ENCODE measurements at places on chromosomes 7 and 10.

GRCh38 chr10:75293446-75293820, 57.7 kb upstream of the COMTD1 start:
- no peak for DNase-seq

- DNase-seq, result no peak
These were observed 84.1 kb downstream of the PTPRE start for GRCh38 chr10:127990846-127991542.

GRCh38 chr7:142789441-142789840, 18.7 kb downstream of the PRSS2 start:
- DNase-seq, result no peak

DNA sequence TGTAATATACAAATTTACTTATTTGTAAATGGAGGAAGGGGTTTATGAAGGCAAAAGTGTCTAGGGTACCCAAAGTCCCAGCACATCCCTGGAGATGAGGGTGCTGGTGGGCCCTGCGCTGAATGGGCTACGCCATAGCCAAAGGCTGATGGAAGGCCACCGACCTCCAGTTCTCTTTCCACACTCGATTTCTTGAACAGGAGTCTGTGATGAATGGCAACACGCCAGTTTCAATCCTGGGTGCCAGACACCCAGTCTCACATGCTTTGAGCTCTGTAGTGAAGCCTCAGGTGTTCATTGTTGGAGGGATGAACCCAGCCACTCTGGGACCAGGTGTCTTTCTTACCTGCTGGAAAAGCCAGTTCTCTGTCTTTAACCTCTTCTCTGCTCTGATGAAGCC, 752 bp downstream of the LRMDA start:
- no peak for DNase-seq

DNA sequence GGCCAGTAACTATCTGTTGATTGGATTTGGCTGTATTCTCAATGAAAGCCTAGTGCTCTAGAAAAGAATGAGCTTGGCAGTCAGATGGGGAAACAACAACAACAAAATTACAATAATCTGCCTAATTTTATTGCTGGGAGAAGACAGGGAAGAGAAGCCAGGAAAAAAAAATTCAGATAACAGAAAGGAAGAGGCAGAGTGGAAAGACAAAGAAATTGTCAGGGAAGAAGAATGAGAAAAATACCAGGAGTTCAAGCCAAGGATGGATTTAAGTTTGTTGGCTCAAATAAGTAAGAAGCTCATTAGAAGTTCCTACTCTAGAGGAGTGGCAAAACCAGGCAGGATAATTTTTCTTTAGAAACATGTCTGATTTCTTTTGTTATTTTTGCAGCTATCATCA, 45.9 kb upstream of the PRKG1 start:
- DNase-seq, result no peak

- peak; percentile 39 for DNase-seq
These were observed 12.1 kb downstream of the ABCA13 start for GRCh38 chr7:48183370-48183743.

DNA sequence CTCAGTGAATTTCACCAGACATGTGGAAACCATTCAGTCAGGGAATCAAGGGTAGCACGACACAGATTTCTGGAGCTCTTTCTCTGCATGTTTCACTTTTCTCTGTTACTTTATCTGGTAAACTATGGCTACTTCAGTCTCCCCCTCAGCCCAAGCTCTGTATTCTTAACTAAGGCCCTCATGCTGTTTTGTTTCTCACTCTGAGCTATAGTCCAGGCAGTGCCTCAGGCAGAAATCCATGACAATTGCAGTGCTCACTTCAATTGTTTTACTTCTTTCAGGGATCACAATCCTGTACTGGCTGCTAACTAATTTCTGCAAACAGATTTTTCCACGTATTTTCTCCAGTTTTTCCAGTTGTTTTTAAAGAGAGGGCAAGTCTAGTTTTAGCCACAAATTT, 1599.9 kb upstream of the LRRTM3 start:
- no peak for DNase-seq

DNA sequence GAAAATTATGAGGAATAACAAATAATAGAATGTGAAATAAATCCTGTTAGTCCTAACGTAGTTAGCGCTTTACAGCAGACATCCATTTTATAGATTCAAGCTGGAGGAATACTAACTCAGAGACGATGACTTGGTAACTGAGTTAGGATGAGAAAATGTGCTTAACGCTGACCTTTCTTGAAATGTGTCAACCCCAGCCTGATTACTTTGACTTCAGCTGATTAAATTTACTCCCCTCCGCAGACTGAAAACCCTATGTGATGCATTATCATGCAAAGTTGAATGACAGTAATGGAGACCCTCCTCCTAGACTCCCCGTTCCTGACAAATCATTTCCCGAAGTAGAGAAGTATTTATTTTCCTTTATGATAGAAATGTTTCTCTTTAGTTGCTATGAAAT, 54.5 kb downstream of the WDFY4 start:
- DNase-seq, result no peak

- DNase-seq, result no peak
These were observed 306.5 kb upstream of the NFE2L3 start for GRCh38 chr7:25845464-25845863.

DNA sequence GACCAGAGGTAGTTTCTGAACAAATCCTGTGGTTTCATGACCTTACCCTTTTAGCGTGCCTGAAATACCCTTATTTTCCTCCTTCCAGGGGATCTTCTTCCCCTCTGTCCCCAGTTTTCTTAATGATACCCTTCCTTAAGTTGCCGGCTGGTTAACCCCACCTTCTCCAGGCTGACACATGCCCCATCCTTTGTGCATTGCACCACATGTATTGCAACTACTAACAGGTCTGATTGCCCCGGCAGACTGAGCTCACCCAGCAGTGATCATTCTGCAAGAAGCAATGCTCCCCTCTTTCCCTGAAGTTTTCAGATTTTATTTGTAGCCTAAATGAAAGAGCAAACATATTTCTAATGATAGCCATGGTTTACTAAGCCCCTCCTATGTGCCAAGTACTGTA, 108.2 kb downstream of the HIP1 start:
- DNase-seq, result no peak

GRCh38 chr7:3094701-3095445, 51.2 kb upstream of the CARD11 start:
- DNase-seq, result no peak

- no peak for DNase-seq
These were observed 365.8 kb downstream of the BBS9 start for GRCh38 chr7:33495207-33495606.

DNA sequence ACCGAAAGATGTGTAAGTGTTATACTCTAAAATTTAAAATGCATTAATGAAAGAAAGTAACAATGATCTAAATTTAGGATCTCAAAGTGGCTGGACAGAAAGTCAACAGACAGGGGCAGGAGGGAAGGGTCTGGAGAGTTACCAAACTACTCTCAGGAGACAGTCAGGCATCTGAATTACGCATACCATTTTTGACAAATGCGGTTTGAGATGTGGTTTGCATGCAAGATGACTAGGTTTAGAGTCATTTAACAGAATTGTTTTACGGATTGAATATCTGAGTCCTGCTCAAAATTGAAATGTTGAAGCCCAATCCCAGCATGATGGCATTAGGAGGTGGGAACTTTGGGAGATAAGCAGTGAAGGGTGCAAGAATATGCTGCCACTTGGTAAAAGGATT, 314.1 kb downstream of the WDR11 start:
- no peak for DNase-seq

GRCh38 chr10:132783165-132783939, 2.6 kb downstream of the NKX6-2 start:
- DNase-seq, result no peak

DNA sequence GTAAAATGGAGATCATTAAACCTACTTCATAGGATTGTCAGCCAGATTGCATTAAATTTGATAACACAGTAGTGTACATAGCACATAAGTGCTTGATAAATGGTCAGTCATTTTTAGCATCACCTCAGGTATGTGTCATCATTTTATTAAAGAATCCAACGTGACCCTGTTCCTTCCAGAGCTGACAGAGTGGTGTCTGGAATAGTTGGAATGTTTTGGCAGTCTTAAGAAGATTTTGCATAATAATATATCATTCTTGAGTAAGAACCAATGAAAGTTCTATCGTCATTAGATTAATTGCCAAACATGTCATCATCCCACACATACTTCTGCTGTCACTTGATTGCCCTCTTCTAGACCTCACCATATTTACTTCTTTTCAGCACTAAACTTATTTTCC, 451.4 kb upstream of the POM121L12 start:
- DNase-seq, result no peak

- DNase-seq, result no peak
These were observed 23.7 kb downstream of the CDK13 start for GRCh38 chr7:39973801-39974200.

DNA sequence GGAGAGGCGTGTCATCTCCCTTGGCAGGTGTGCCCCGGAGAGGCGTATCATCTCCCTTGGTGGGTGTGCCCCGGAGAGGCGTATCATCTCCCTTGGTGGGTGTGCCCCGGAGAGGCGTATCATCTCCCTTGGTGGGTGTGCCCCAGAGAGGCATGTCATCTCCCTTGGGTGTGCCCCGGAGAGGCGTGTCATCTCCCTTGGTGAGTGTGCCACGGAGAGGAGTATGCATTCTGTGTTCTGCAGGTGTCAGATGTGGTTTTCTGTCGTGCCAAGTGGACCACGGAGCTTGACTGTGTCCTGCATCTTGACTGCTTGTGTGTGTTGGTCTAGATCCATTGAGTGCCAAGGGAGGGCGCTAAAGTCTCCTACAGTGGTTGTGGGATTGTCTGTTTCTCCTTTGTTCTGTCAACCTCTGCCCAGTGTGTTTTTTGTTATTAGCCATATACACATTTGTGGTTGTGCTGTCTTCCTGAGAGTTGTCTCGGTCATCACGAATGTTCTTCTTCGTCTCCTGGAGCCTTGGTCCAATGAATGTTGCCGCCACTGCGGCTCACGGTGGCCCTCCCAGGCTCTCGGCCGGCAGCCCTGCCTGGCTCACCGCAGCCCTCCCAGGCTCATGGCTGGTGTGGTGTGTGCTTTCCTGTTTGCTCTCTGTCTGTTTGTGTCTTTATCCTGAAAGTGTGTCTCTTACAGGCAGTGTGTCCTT, 96.8 kb downstream of the INPP5A start:
- DNase-seq, result no peak

DNA sequence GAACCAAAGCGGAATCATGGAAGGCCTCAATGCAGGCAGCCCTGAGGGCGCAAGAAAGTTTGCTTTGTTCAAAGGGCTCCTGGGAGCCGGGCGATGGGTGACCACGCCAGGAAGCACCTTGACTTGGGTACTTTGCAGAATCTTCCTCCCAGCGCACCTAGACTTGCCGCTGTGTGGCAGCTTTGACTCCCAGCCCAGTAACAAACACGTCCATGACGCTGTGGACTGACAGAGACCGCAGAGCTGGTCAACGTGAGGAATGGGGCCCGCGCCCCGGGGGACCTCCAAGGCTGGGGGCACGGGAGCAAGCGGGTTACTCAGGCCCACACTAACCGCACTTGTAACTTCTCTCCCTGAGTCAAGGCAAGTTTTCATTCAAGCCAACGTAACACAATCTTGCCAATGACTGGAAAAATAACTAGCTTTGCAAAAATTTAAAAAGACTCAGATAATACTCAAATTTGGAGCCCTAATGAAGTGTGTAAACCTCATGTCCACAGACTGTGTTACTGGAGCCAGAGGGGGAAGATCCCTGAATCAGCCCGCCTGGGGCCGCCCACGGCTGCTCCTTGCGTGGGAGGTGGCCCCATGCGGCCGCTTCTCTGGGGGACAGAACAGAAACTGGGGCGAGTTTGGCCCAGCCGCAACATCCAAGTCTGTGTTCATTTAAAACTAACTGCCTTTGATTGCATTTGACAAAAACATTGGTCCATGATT, 130.8 kb downstream of the DNAJB6 start:
- no peak for DNase-seq

DNA sequence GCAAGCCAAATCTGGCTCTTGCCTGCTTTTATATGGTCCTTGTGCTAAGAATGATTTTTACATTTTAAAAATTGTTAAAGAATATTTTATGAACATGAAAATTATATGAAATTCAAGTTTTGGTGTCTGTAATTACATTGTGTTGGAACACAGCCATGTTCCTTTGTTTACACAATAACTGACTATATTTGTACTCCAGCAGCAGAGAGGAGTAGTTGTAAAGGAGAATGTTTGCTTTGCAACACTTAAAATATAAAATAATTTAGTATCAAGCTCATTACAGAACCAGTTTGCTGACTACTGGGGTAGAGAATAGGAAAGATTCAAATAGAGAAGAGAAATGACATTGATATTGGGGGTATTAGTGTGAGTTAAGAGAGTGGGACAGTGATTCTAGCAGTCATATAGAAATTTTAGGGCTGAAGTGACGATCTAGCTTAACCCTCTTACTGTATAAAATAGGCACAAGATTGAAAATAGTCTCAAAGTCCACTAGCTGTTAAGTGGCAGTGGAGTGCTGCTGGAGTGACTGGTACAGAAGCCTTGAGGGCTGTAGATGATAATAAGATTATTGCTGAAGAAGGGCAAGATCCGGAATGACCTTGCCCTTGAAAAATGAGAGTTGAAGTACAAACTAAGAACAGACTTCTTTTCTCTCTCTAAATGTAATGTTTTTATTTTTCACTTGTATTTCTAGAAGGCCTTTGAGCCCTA, 28.2 kb downstream of the SGPL1 start:
- no peak for DNase-seq

DNA sequence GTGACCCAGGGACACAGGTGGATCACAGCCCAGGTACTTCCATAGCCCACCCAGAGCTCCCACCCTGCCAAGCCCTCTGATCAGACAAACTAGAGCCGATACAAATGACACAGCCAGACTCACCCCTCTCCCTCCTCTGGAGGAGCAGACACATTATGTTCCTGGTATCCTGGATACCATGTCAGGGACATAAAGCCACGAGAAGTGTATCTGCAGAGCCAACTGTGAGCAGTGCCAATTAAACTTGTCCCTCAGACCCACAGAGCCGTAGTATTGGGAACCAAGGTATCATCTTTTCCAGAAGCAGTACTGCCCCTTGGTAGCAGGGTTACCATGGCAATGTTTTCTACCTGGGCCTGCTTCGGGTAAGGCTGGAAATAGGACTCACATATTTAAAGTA, 47.3 kb upstream of the CPXM2 start:
- DNase-seq, result no peak

GRCh38 chr7:98251231-98251600, 816 bp downstream of the TECPR1 start:
- DNase-seq, result no peak

- no peak for DNase-seq
These were observed 1367.1 kb downstream of the XPNPEP1 start for GRCh38 chr10:108556186-108556585.

DNA sequence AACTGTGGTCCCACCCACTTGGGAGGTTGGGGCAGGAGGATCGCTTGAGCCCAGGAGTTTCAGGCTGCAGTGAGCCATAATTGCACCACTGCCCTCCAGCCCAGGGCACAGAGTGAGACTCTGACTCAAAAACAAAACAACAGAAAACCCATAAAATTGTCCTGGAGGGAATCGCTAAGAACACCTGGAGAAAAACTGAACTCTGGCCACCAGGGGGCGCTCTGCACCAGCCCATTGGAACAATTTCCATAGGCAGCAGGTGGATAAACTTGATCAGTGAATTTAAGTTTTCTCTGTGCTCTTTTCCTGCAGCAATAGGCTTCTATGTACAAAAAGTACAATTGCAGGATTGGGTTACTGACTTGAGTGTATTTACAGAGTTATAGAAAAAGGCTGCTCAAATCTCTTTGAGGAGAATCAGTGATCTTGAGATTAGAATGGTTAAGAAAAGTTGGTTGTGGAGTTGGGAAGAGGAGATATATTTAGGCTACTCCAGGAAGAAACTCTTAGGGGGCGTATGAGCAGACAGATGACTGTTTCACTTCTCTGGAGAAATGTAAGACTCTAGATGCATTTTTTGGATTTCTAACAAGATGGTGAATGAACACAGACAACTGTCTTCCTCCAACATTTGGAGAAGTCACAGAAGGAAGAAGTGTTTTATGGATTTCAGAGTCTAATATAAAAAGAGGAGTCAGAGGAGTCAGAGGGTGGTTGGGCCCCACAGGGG, 274.9 kb upstream of the GALNT17 start:
- DNase-seq, result peak; percentile 39

Data from NCI-H187 (cell line).